ENCODE measurements at places on chromosomes 12 and 14. TPM values are rescaled to one million over a fixed set of nuclear protein-coding genes. Genes with fewer than 3 reads are reported as not detected.

GRCh38 chr14:87542288-87542687 lies 450.7 kb downstream of the GALC start:
- DNase-seq: no peak

WSCD2 gene
- total RNA-seq: not detected

- DNase-seq: no peak
Observed at GRCh38 chr12:15584366-15585041, 204.7 kb downstream of the EPS8 start.

BIN2 gene
- total RNA-seq: 233 TPM

FAM186B gene
- 0.37 TPM for total RNA-seq

CCDC175 gene
- 0.39 TPM for total RNA-seq

Data from T-helper 17 cell (primary cell).